ENCODE measurements at places on chromosomes 5 and 9. TPM values are rescaled to one million over a fixed set of nuclear protein-coding genes. Genes with fewer than 3 reads are reported as not detected.
A peak's percentile ranks its signal among the peaks of the same experiment; 100 is the strongest.

DNA sequence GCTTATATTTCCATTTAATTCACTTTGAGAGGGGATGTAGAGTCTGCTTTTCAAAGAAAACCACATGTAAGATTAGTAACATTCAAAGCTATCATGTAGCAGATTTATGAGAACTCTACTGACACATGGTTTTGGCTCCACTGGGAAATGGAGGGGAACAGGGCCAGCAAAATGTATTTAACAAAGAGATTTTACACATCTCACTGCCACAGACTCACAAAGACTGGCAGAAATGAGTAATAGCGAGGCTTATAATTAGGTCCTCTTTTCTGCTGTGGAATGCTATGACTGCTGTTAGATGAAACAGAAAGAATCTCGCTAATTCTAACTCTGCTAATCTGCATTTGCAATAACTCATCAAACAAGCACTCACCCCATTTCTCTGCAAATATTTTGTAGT is 4.5 kb downstream of the DAP start:
- DNase-seq, result no peak

DNA sequence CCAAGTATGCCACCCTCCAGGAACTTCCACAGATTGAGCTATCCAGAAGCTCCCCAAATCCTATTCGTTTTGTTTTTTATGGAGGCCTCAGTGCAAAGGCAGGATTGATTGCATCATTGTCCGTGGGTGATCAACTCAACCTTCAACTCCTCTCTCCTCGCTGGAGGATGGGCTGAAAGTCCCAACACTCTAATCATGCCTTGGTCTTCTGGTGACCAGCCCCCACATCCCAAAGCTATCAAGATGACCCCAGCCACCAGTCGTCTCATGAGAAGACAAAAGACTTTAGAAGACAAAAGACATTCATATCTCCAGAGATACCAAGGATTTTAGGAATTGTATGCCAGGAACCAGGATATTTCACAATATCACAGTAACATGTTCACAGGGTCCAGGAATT is 441.6 kb upstream of the WWC1 start:
- DNase-seq, result no peak

DNA sequence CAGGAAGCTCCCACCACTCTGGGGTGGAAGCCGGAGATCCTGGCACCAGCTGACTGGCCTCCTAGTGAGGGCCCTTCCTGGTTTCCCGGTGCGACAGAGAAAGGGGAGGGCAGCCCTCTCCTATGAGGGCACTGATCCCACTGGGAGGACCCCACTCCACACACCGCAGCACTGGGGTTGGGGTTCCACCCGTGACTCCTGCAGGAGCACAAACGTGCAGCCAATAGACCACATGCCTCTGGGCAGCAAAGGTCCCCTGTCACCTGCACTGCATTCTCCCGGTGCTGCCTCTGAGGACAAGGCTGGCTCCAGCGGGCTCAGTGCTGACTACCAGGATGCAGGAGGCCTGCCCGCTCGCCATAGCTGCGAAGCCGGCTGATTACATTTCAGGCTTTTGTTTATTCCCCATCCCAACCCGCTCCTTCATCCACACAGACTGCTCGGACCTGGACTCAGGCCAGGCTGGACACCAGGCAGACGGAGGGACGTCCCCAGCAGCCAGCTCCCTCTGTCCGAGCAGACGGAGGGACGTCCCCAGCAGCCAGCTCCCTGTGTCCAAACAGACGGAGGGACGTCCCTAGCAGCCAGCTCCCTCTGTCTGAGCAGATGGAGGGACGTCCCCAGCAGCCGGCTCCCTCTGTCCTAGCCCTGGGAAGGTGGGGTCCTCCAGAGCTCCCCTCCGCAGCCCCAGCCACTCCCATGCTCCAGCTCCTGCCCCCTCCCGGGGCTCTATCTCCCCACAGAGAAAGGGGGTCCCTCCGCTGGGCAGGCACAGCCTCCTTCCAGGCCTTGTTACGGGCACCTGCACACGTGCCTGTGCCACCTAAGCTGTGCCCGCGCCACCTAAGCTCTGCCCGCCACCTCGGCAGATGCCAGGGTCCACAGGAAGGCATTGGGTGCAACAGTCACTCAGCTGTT is 8.8 kb upstream of the CEP72 start:
- no peak for DNase-seq

DNA sequence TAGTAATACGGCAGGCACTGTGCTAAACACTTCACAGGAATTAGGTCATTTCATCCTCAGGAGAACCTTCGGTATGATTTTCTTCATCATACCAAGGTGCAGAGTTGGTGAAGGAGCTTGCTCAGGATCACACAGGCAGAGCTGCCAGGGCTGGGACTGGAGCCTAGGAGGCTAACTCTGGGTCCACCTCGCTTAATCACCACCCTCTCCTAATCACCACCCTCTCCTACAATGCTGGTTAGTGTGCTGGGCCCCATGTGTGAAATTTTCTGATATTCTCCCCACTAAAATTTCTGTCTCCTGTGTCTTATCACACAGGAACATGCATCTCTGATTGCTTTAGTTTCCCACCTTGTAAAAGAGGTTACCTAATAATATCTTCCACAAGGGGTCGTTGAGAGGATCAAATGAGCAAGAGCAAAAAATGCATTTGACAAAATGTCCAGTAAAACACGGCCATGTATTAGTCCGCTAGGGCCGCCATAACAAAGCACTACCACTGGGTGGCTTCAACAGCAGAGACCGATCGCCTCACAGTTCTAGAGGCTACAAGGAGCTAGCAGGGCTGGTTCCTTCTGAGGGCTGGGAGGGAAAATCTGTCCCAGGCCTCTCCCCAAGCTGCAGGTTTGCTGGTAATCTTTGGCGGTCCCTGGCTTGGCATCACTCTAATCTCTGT is 128.2 kb upstream of the NFIB start:
- DNase-seq, result no peak

GRCh38 chr9:129184596-129185122 is 6.6 kb upstream of the IER5L start:
- no peak for DNase-seq

- DNase-seq, result peak; percentile 25
These were observed 179.4 kb downstream of the SNX18 start for GRCh38 chr5:54696931-54697330.

The GNA14 gene
- total RNA-seq, result 11.0 TPM

- no peak for DNase-seq
These were observed 11.4 kb upstream of the SLC45A2 start for GRCh38 chr5:33995865-33996264.

The SMIM33 gene
- not detected for total RNA-seq

DNA sequence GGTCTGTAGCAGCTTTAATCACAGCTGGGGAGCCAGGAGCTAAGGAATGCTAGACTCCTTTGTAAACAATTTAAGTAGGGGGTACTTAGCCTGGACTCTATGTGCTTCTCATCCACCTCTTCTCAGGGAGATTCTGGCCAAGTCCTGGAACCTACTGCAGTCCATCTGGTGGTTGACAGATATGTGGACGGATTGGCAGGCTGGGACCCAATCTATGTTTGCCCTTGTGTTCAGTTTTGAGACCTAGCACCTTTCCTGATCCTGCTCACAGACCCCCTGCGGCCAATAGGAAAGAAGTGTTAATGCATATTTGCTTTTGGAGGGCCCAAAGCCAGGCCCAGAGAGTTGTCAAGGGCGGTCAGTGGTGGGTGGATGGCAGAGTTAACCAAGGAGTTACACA is 6.4 kb downstream of the SLC22A5 start:
- DNase-seq, result no peak

DNA sequence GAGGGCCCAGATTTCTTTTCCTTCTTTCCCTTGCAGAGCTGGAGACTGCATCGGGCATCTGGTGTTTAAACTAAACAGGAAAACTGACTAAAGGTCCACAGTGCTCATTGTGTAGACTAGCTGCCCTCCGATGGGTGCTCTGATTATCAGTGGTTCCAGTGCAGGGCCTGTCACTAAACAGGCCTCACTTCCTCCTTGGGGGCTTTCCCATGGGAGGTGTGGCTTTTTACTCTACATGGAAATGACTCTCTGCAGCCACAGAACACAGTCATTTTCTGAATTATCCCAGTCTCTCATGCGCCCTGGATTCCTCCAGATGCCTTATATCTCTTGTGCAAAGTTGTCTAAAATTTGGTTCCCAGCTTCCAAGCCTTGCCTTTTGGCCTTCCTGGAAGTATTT is 199.2 kb downstream of the TRIO start:
- DNase-seq, result no peak

DNA sequence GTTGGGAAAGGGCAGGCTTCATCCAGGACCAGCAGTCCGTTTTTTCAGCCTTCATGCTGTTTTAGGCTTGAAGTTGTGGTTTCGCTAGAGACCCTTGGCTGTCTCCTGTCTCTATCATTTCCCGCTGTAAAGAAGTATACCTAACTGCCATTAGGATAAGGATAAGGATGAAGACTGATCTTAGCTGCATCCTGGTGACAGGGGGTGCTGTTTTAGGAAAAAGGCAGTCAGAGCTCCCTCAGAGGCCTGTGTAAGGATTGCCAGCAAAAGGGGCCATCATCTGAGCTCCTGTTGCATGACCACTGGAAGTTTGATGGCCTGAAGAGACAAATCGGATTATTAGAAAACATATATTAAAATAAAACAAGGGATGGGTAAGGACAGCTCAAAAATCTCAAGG is 64.8 kb upstream of the FGF10 start:
- DNase-seq, result no peak

The TAF11L5 gene
- not detected for total RNA-seq

DNA sequence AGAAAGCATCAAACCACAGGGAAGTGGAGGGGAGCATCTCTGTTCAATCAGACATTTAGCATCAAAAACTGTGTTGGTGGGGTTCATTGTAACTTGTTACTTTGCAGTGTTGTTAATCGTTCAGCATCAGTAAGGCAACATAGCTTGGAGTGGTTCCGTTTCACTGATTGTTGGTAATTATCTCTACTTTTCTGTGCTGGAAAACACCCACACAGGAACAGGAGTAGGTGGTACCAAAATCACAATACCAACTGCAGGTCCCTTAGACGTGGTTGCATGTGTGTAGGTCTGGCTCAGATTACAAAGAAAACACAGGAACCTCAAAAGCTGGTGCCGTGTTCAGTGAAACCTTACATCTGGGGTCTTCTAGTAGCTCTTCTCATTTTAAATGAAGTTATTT is 146.8 kb downstream of the RNF180 start:
- DNase-seq, result no peak

The GLRA1 gene
- total RNA-seq, result not detected

- no peak for DNase-seq
These were observed 1.6 kb downstream of the HINT1 start for GRCh38 chr5:131163276-131164119.

The RNF183 gene
- not detected for total RNA-seq

DNA sequence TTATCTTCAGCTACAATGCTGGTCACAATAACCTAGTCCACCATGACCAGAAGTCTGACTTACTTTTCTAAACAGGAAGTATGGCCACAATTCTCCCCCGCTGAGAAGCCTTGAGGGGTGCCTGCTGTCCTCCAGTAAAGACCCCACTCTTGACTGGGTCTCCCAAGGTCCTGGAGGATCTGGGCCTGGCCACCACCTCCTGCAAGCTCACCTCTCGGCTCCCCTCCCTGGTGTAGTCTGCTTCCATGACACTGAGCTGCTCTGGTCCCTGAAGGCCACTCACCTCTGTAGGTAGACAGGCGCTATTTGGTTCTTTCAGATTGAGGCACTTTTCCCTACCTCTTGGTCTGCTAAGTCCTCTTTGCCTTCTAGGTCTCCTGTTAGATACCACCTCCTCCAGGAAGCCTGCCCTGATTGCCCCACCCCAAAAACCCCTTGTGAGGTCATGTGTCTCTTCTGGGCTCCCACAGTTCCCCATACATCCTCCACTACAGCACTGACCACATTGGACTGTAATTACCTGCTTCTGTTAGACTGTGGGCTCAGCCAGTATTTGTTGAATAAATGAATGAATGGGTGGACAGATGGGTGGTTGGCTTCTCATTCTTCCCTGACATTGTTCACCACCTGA is 62.6 kb upstream of the IER5L start:
- DNase-seq, result no peak

GRCh38 chr5:14240359-14240758 is 97.2 kb downstream of the TRIO start:
- no peak for DNase-seq

- no peak for DNase-seq
These were observed 73.2 kb downstream of the SIL1 start for GRCh38 chr5:139124774-139125520.

DNA sequence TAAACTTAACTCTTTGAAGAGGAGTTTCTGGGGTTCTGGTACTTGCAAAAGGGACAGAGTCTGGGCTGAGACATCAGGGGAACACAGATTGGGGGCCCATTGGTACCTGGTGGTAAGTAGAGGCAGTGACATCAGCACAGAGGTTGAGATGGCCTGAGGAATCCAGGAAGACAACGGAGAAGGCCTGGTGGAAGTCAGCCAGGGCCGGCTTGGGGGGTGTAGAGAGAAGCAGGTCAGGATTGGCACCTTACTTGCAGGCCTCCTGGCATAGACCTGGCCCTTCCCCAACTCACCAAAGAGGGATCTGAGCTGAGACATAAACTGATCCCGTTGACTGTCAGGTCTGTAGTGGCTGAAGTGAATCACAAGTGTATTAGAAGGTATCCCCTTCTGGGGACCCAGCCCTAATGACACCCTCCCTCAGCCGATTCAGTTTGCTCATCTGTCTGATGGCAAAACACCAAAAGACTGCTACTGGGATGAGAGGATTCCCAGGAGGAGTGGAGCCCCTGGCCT is 5.5 kb downstream of the NOL6 start:
- no peak for DNase-seq

DNA sequence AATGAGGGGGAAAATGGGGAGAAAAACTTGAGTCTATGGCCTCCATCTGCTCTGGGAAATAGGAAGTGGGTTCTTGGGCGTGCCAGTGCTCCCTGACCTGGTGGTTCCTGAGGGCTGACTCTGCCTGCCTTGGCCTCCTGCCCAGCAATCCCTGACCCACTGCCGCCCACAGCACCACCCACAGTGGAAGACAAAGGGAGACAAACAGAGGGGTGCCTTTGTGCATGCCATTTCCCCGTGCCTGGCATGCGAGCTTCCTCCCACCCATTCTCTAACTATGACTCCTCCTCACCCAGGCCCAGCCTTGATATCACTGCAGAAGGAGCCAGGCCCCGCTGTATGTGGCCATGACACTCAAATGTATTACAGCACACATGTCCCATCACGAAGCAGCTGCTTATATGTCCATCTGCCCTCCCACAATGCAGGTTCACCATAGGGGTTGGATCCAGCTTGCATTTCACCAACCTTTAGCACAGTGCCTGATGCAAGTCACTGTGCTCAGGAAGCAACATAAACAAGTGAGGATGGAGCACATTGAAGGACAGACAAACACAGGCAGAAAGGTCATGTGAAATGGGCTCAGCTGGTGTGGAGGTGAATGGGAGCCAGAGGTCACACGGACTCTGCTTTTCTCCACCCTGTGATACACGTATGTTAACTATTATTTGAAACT is 84.4 kb downstream of the ADRB2 start:
- DNase-seq, result no peak

The ACTBL2 gene
- total RNA-seq, result not detected

GRCh38 chr5:172729588-172729987 is 41.4 kb downstream of the DUSP1 start:
- no peak for DNase-seq

The IL33 gene
- total RNA-seq, result 35.4 TPM

The BSPRY gene
- 3.9 TPM for total RNA-seq

- DNase-seq, result no peak
These were observed 179.8 kb downstream of the DCP2 start for GRCh38 chr5:113156271-113156877.
